ENCODE measurements at places on chromosomes 12 and 14. TPM values are rescaled to one million over a fixed set of nuclear protein-coding genes. Genes with fewer than 3 reads are reported as not detected.

- DNase-seq = no peak
These were observed 66.4 kb downstream of the OTOGL start for GRCh38 chr12:80165746-80166145.

Gene PLCZ1
- total RNA-seq = not detected

GRCh38 chr12:111249018-111249370, 119.9 kb downstream of the PHETA1 start:
- no peak for DNase-seq

DNA sequence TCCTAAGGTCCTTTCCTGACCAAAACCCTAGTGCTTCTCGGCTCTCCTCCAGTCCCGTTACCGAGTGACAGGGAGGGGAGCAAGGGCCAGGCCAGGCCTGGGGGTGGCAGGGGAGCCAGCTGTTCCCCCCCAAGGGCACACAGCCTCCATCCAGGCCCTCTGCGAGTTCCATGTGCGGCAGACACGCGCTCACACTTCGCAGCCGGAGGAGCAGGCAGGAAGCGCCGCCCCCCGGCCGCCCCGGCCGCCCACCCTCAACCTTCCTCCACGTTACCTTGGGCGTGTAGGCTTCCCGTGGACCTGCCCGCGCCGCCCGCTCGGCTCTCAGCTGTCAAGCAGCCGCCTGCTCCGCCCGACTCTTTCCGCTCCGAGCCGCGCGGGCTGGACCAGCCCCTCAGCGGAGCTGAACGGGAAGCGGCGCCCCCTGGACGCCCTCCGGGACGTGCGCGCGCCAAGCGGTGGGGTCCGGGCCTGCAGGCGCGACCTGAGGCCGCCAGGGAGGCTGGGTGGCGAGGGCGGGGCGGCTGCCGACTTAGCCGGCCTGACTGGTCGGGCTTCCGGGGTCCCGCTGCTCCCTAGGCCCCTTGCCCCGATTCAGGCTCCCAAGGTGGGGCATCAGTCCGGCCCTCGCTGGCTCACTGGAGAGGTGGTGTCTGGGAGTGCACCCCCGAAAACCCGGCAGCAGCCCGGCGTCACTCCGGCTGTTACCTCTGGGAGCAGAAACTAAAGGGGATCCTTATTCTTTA, at the start of gene CRACR2A:
TSS of gene CRACR2A (minus strand) at position 369 of the 746 bp plus-strand sequence. CDS start 56,110 bp downstream, outside the sequence.
- peak; percentile 63 for DNase-seq

DNA sequence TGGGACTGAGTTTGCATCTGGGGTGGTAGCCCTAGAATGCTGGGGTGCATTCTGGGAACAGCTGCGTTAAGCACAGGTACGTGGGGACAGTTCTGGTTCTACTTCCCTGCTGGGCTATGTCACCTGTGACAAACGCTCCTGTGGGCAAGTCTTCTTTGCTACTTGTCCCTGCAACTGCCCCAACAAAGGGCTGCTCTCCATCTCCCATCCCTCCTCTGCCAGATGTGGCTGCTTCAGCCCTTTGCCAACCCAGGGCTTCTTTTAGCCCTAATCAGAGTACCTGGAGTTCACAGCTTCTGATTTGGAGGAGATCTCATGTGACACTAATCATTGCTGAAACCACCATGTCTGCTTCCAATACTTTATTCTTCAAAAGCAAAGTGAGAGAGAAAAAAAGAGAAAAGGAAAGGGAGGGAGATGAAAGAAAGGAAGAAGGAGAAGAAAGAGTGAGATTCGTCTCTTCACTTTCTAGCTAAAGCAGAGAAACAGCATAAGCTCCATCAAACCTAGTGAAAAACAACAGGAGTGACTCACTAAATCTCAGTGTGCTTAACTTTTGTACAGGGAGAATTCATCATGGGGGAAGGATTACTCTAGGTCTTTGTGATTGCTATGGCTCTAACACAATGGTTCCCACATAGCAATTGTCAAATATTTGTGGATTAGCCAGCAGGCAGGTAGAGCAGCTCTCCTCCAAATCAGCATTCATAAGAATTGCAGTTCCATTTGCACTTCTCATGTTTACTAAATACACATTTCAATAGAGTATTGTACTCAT, 174.8 kb downstream of the LRIG3 start:
- DNase-seq = no peak

- DNase-seq = no peak
These were observed 174.2 kb upstream of the PARP11 start for GRCh38 chr12:4047421-4047820.

DNA sequence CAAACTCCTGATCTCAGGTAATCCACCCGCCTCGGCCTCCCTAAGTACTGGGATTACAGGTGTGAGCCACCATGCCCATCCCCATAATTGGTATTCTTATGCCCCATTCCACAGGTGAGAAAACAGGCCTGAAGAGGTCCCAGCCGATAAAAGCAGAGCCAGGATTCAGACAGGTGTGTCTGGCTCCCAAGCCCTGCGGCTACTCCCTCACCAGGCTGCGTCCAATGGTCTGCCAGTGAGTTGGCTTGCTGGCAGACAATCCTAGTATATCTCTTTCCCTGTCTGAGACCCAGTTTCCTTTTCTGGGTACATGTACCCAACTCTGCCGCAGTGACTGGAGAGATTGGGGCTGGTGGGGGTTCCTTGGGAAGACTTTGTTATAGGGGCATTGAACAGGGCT, 1.9 kb upstream of the TSPAN9 start:
- DNase-seq = no peak

DNA sequence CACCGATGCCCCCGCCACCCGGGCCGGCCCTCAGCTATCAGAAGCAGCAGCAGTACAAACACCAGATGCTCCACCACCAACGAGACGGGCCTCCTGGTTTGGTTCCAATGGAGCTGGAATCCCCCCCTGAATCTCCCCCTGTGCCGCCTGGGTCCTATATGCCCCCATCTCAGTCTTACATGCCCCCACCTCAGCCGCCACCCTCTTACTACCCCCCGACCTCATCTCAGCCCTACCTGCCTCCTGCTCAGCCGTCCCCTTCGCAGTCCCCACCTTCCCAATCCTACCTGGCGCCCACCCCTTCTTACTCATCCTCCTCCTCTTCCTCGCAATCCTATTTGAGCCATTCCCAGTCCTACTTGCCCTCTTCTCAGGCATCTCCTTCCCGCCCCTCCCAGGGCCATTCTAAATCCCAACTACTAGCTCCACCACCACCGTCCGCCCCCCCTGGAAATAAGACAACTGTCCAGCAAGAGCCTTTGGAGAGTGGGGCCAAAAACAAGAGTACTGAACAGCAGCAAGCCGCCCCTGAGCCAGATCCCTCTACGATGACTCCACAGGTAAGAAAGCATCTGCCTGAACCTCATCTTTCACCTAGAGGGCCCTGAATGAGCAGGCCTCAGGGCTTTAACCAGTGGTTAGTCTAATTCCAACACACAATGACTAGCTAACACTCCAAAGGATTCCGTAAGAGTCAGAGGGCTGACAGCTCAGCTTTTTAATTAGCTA, 851 bp downstream of the YLPM1 start:
- DNase-seq = peak; percentile 7
